ENCODE measurements at places on chromosomes 7 and 10.
A peak's percentile ranks its signal among the peaks of the same experiment; 100 is the strongest.

GRCh38 chr10:37856881-37857286, 526 bp downstream of the ZNF248 start:
- peak; percentile 26 for DNase-seq

- no peak for DNase-seq
These were observed 22.0 kb upstream of the GSAP start for GRCh38 chr7:77438131-77438530.

DNA sequence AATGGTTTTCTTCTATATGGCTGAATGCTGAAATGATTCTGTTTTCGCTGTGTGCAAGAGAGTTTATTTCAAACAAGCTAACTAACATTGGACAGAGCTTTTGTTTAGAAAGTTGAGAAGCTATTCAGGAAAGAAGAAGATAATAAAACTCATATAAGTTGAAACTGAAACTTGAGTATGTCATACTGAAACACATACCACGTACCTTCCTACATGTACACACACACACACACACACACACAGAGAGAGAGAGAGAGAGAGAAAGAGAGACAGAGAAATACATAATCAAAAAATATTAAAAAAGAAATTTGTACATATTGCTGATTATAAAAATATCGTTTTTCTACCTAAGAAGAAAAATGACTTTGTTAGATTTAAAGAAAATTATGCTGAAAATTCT, 561.9 kb upstream of the KCND2 start:
- no peak for DNase-seq

DNA sequence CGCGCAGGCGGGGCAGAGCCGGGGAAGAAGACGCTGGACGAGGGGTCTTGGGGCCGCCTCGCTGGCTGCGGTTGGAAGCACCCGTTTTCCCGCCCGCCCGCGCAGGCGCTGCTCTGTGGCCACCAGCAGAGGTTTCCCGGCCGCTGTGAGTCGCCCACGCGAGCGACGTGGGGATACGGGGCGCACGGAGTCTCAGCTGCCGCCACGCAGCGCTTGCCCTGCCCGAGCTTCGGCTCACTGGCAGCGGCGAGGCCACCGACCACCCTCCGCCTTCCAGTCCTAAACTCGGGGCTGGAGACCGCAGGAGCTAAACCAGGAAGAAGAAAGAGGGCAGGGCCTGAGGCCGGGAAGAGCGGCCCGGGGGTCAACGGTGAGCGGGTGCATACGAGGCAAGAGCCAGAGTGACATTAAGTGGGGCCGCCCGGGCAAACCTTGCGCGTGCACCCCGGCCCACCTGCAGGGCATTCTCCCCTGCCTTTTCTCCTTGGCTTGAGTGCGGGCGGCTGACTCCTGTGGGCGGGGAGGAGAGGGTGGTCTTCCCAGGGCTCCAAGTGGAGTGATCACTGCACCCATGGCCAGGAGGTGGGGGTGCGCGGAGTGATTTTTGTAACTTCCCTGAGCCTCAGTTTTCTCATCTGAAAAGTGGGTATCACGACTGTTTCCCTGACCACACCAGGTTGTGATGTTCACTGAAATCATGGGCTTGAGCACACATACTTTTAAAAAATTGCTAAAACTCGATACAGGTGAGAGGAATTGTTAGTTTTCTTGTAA, 7.1 kb upstream of the EMX2 start:
- DNase-seq = no peak

DNA sequence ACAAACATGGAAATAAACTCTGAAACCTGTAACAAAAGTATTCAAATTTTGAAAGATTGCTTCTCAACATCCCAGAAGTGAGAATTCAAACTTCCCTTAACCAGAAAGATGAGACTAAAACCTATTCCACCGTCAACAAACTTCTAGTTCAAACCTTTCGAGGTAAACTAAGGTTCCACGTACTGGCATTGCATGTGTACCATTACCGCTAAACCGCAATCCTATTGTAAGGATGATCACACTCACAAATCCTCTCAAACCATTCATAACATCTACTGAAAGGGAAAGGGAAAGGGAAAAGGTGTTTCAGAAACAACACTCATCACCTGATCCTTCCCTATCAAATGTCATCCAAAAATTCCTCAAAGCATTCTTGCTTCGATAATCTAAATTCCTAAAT, 3.1 kb downstream of the SMURF1 start:
- no peak for DNase-seq

- DNase-seq = peak; percentile 36
These were observed 149.8 kb downstream of the HBP1 start for GRCh38 chr7:107318523-107319160.

DNA sequence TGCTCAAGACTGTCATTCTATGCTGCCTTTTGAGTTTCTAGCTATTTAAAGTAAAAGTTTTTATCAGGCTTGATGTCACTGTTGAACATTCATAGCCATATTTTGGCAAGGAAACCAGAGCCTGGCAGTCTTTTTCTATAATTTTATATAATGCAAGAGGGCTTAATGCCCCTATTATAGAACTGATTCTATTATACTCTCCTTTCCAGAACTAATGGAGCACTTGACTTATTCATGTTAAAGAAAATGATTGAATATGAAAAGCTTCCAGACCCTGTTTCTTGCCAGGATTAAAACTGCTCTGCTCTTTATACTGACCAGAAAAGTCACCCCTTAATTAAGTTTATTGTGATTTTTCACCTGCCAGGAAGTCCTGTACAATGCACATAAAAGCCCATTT, 337.6 kb upstream of the CHRM2 start:
- DNase-seq = no peak

- no peak for DNase-seq
These were observed 32.5 kb upstream of the FAM133B start for GRCh38 chr7:92622685-92623084.

GRCh38 chr7:128849804-128850490, 12.7 kb upstream of the ATP6V1F start:
- DNase-seq = no peak

GRCh38 chr7:70944516-70944915, 187.4 kb upstream of the GALNT17 start:
- no peak for DNase-seq

DNA sequence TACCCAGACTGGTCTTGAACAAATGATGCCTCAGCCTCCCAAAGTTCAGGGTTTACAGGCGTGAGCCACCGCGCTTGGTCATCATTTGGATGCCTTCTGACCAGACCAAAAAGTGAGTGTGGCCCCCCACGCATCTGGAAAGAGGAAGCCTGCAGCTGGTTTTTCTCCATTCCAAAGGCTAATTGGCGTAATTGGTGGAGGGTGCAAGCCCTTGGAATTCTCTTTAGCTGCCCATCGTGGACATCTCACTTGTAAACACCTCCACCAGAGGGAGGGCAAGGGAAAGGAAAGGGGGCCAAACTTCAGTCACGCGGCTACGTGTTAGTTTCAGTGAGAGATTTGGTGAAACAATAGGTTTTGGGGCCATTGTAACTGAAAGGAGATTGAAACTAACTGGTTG, 4.1 kb upstream of the ARHGAP21 start:
- no peak for DNase-seq

- no peak for DNase-seq
These were observed 35.3 kb downstream of the TRRAP start for GRCh38 chr7:98913612-98914011.

DNA sequence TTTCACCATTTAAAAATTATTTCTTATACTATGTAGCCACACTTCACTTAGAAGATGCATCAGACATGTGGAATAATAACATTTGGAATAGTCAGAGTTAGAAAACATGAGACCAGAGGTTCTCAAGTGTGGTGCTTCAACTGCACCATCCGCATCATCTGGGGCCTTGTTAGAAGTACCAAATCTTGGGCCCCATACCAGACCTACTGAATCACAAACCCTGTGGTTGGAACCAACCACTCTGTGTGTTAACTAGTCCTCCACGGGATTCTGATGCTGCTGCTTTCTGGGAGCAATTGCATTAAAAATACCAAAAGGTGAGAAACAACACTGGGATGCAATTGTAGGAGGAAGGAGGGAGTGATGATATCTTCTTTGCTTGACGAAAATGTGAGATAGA, 125.2 kb downstream of the GNAT3 start:
- no peak for DNase-seq

DNA sequence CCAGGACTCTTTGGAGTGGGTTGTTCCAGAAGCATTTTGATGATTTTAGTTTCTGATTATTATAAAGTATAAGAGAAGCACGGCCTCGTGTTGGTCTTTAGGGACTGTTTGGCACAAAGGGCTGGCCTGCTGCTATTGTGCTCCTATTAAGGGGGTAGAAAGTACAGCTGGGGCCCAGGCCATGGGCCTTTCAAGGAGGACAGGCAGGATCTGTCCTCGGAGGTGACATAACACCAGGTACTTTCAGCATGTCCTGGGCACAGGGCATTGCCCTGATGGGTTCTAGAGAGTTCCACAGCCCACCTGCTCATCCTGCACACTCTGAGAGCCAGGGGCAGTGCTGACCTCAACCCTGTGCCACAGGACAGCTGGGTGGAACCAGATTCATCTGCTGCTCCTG, 24.9 kb downstream of the STRA8 start:
- DNase-seq = no peak

- DNase-seq = no peak
These were observed 23.4 kb downstream of the CBLL1 start for GRCh38 chr7:107767391-107767790.

DNA sequence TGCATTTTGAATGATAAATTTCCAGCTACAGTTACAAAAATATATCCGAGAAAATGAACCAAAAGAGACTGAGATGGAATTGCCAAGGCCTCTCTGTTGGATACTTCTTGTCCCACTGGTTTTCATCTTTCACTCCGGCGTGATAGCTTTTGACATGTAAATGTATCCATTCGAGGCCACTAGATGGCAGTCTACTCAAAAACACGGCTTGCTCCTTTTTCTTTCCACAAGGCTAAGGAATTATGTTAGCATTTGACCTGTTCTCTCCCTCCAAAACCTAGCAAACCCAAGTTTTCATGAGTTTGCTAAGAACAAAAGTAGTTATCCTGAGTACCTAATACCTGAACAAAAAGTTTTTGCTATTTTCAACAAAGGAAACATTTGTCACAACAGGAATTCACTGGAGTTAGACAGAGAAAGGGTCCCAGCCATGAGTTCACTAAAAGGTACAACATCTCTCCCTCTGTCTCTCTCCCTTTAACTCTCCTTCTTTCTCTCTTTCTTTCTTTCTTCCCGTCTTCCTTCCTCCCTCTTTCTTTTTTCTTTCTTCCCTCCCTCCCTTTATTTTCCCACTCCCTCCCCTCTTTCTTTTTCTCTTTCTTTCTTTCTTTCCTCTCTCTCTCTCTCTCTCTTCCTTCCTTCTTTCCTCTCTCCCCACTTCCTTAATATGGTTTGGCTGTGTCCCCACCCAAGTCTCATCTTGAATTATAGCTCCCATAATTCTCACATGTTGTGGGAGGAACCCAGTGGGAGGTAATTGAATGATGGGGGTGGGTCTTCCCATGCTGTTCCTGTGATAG, 207.9 kb upstream of the MYO3A start:
- peak; percentile 64 for DNase-seq

- no peak for DNase-seq
These were observed 43.0 kb upstream of the NMT2 start for GRCh38 chr10:15211464-15211979.

- peak; percentile 49 for DNase-seq
These were observed 493 bp downstream of the ZMIZ2 start for GRCh38 chr7:44748948-44749731.

- no peak for DNase-seq
These were observed 42.2 kb upstream of the MXI1 start for GRCh38 chr10:110165239-110165638.

- no peak for DNase-seq
These were observed 197.8 kb upstream of the TMEM72 start for GRCh38 chr10:44713307-44713706.

DNA sequence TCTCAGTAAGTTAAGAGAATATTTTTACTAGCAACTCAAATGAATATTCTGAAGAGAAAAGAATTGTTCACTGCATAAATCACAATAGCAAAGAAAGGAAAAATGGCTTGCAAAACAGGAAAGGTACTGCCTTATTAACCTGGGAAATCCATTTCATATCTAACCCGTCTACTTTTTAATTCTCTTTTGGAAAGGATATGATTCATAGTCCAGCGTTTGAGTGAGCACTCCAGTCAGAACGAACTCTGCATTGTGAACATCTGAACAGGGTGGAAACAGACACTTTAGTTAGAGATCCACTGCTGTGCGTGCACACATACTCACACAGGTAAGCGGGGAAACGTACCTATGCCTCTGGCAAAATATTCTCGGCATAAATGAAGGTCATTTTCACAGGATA, 56.8 kb downstream of the PAXIP1 start:
- DNase-seq = no peak

DNA sequence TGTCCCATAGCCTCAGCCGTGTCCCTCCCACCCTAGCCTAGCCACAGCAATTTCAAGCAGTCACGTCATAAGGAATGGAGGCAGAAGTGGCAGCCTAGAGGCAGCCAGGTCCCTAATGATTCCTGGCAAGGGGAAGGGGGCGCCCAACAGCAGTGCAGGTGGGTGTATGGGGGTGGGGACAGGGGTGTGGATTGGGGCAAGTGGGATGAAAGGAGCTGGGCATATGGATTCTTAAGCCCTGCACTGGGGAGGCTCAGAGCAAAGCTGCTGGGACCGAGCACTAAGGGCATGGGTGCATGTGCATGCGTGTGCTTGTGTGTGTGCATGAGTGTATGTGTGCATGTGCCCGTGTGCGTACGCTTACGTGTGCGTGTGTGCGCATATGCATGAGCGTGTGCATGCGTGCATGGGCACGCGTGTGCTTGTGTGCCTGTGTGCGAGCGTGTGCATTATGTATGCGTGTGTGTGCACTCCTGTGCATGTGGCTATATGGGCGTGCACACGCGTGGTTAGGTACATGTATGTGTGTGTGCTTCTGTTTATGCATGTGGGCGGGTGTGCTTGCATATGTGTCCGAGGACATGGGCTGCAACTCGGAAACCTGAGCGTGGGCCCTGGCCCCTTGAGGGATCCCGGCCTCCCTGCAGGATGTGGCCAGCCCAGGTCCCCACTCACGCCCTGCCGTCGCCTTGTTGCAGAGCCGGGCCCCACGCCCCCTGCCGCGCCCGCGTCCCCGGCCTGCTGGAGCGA, 34.1 kb downstream of the SH2B2 start:
- DNase-seq = no peak

- DNase-seq = peak; percentile 70
These were observed 1.6 kb upstream of the IDI1 start for GRCh38 chr10:1050554-1050953.

DNA sequence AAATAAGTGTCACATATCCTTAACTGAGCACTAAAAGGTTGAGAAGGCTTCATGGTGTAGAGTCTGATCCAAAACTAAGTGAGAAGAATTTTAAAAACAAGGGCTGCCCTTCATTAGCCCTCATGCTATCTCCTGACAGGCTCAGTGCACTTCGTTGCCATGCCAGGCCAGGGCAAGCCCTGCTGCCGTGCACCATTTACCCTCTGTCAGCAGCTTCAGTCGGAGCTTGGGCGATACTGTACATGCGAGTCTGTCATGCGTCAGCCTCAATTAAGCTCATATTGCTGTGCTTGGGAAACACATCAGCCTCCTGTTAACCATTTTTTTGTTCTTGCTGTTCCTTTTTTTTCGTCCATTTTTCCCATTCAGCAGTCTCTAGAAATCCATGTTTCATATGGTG, 166.6 kb downstream of the VTI1A start:
- DNase-seq = no peak

GRCh38 chr10:109205929-109206585, 717.3 kb downstream of the XPNPEP1 start:
- peak; percentile 17 for DNase-seq

GRCh38 chr10:89590326-89590725, 54.7 kb downstream of the PANK1 start:
- DNase-seq = no peak

All from HT-29 (cell line).